ENCODE measurements at places on chromosomes 5 and 9.

- H3K4me3 ChIP-seq = peak overlapping the region; percentile 78
- 0 out of 2 replicates have a peak, but pooled peaks cover 2% of the 10 kb centered on the region for H3K4me1 ChIP-seq
- no peaks in the 10 kb centered on the region for H3K27me3 ChIP-seq
- no peak for DNase-seq
- H3K27ac ChIP-seq = no peak overlapping the region
Observed at GRCh38 chr5:110738503-110738811, 350 bp upstream of the SLC25A46 start.

- no peaks in the 10 kb centered on the region for H3K36me3 ChIP-seq
- H3K27me3 ChIP-seq = no peaks in the 10 kb centered on the region
- peaks cover 5% of the 10 kb centered on the region for H3K4me1 ChIP-seq
- no peak overlapping the region for H3K4me3 ChIP-seq
- no peak for DNase-seq
Observed at GRCh38 chr5:108556441-108557145, 174.7 kb upstream of the FBXL17 start.

DNA sequence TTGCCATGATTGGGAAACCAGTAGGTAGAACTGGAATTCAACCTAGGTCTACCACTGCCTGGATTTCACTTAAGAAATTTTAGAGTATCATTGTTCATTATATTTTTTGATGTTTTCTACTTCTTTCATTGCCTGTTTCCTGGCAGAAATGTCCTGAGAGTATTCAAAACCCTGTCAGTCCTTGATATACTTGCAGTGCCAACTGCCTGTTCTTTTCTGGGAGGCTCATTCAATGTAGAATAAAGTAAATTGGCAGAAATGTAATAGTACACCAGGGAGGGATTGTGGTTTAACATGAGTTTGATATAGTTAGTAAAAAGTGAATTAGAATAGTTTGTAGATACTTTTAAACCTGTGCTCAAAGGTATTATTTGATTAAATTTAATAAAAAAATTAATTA, 286.3 kb downstream of the FBXL7 start:
- no peaks in the 10 kb centered on the region for H3K27me3 ChIP-seq
- H3K36me3 ChIP-seq = no peaks in the 10 kb centered on the region
- H3K27ac ChIP-seq = no peak overlapping the region
- H3K4me3 ChIP-seq = no peak overlapping the region
- H3K4me1 ChIP-seq = no peaks in the 10 kb centered on the region

DNA sequence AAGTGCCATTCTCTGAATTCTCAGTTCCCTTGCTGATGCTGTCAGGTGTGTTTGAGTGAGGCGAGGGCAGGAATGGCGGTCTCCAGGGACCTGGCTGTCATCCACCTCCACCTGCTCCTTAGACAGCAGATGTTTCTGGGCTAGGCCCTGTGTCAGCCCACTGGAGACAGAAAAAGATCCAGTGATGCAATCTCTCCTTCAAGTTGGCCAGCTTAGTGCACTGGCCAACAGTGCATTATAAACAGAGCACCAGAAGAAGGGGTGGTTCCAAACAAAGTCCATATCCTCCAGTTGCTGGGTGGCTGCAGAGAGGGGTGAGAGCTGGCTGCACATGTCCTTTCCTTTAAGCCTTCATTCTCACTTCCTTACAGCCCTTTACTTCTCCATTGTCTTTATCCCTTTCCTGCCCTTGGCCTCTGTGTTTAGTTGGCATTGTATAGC, 26.5 kb downstream of the NANS start:
- H3K27me3 ChIP-seq = no peaks in the 10 kb centered on the region
- DNase-seq = no peak
- no peak overlapping the region for H3K27ac ChIP-seq
- peaks cover 4% of the 10 kb centered on the region for H3K4me1 ChIP-seq
- no peak overlapping the region for H3K4me3 ChIP-seq

GRCh38 chr9:38671748-38672147, 48.2 kb downstream of the FAM240B start:
- H3K4me1 ChIP-seq = no peaks in the 10 kb centered on the region
- H3K36me3 ChIP-seq = no peaks in the 10 kb centered on the region
- H3K4me3 ChIP-seq = no peak overlapping the region
- no peaks in the 10 kb centered on the region for H3K27me3 ChIP-seq

DNA sequence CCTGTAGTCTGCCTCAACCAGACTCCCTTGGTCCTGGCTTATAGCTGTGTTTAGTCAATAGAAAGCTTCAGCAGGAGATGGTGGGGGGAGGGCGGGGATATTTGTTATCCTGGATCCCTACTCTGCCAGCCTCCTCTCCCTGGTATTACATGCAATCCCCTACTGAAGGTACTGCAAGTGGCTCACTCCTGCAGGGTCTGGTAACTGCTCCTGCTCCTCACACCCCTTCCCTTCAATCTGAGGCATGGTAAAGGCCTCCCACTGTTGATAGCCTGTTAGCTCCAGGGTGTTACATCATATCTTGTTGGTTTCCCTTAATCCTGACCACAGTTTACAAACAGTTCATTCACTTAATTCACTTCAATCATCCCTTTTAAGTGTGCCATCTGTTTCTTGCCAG, 137.5 kb downstream of the AP3B1 start:
- H3K27me3 ChIP-seq = no peaks in the 10 kb centered on the region
- H3K4me3 ChIP-seq = no peak overlapping the region
- no peak overlapping the region for H3K27ac ChIP-seq
- H3K36me3 ChIP-seq = peaks cover 2% of the 10 kb centered on the region
- no peaks in the 10 kb centered on the region for H3K4me1 ChIP-seq

DNA sequence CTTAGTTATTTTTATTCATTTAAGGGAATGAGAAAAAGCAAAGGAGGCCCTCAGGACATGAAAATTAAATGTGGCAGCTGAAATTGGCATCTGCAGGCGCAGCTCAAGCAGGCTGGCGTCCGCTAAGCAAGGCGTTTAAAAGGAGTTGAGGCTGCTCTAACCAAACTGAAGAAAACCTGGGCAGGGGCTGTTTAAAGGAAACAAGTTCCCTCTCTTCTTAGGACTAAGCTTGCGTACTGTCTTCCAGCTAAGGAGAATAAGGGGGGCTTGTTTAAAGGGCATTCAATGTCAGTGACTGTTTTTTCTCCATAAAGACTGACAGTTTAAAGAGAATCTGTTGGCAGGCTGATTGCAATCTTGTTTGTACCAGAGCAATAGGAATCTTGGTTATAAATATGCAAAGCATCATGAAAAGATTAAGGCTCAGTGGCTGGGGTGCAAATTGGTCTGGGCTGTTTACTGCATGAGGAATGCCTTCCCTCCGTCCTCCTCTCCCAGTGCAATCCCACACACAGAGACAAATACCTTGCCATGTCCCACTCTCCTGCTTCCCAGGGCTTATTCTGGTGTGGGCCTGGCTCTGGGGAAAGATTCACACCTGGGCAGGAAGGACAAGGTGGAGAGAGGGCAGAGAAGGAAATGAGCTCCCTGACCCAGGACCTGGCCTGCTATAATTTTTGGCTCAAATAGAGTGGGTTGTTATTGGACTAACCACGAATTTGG, 85.9 kb upstream of the LIFR start:
- no peaks in the 10 kb centered on the region for H3K27me3 ChIP-seq
- H3K27ac ChIP-seq = no peak overlapping the region
- H3K4me3 ChIP-seq = no peak overlapping the region
- H3K4me1 ChIP-seq = no peaks in the 10 kb centered on the region
- DNase-seq = no peak
- no peaks in the 10 kb centered on the region for H3K36me3 ChIP-seq

GRCh38 chr5:143635888-143636287, 176.1 kb upstream of the HMHB1 start:
- H3K4me1 ChIP-seq = no peaks in the 10 kb centered on the region
- no peak overlapping the region for H3K27ac ChIP-seq
- H3K27me3 ChIP-seq = no peaks in the 10 kb centered on the region
- no peak for DNase-seq
- H3K4me3 ChIP-seq = no peak overlapping the region
- H3K36me3 ChIP-seq = no peaks in the 10 kb centered on the region

GRCh38 chr5:50763846-50764245, 97.4 kb downstream of the PARP8 start:
- no peak overlapping the region for H3K4me3 ChIP-seq
- H3K4me1 ChIP-seq = no peaks in the 10 kb centered on the region
- H3K27ac ChIP-seq = no peak overlapping the region
- no peak for DNase-seq
- H3K27me3 ChIP-seq = no peaks in the 10 kb centered on the region

GRCh38 chr9:77595426-77596095, 52.6 kb downstream of the GNA14 start:
- no peaks in the 10 kb centered on the region for H3K27me3 ChIP-seq
- H3K36me3 ChIP-seq = no peaks in the 10 kb centered on the region
- DNase-seq = no peak
- no peak overlapping the region for H3K27ac ChIP-seq
- H3K4me1 ChIP-seq = peaks cover 2% of the 10 kb centered on the region
- H3K4me3 ChIP-seq = no peak overlapping the region

DNA sequence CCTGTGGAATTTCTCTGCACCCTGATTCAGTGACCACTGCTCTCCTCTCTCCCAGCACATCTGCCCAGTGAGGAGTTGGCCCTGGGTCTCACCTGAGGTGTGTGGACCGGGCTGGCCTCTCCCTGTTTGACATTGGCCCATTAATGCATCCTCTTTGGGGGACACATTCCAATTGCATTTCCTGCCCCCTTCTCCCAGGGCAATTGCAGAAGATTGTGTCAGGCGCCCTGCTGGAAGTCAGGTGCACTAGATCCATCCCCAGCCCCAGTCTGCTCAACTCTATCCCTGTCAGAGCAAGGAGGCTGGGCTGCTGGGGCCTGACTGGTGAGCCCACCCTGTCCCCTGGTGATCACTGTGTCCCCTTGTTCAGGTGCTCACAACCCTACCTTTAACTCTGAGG, 84.5 kb downstream of the LMX1B start:
- H3K4me3 ChIP-seq = no peak overlapping the region
- peaks cover 3% of the 10 kb centered on the region for H3K4me1 ChIP-seq
- H3K36me3 ChIP-seq = no peaks in the 10 kb centered on the region
- no peak for DNase-seq

- H3K27me3 ChIP-seq = no peaks in the 10 kb centered on the region
- H3K4me3 ChIP-seq = no peak overlapping the region
- H3K36me3 ChIP-seq = no peaks in the 10 kb centered on the region
- no peak overlapping the region for H3K27ac ChIP-seq
Observed at GRCh38 chr5:145858959-145859358, 13.9 kb downstream of the GRXCR2 start.

- DNase-seq = no peak
- H3K4me3 ChIP-seq = no peak overlapping the region
- no peak overlapping the region for H3K27ac ChIP-seq
Observed at GRCh38 chr9:14193328-14193990, 120.5 kb downstream of the NFIB start.

- H3K27ac ChIP-seq = no peak overlapping the region
- H3K4me1 ChIP-seq = peaks cover 14% of the 10 kb centered on the region
- no peak for DNase-seq
- no peaks in the 10 kb centered on the region for H3K27me3 ChIP-seq
- no peaks in the 10 kb centered on the region for H3K36me3 ChIP-seq
Observed at GRCh38 chr5:78544561-78545201, 103.9 kb downstream of the LHFPL2 start.

DNA sequence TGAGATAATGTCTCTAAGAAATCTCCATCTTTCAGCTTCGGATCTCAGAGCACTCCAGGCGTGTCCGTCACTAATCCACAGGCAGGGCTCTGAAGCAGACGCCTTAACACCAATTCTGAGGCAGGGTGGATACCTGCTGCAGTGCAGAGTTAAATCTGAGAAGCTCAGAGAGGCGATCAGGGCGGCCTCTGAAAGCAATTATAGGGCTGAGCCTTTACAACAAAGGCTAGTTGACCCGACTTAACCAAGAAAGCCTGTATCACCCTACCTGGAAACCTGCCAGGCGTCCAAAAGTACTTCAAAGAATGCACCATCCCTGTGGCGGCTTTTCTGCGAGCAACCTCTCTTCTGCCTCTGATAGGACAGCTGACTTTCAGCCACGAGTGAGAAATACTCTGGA, 134.8 kb upstream of the MSX2 start:
- no peak overlapping the region for H3K27ac ChIP-seq
- no peaks in the 10 kb centered on the region for H3K4me1 ChIP-seq
- H3K36me3 ChIP-seq = no peaks in the 10 kb centered on the region

DNA sequence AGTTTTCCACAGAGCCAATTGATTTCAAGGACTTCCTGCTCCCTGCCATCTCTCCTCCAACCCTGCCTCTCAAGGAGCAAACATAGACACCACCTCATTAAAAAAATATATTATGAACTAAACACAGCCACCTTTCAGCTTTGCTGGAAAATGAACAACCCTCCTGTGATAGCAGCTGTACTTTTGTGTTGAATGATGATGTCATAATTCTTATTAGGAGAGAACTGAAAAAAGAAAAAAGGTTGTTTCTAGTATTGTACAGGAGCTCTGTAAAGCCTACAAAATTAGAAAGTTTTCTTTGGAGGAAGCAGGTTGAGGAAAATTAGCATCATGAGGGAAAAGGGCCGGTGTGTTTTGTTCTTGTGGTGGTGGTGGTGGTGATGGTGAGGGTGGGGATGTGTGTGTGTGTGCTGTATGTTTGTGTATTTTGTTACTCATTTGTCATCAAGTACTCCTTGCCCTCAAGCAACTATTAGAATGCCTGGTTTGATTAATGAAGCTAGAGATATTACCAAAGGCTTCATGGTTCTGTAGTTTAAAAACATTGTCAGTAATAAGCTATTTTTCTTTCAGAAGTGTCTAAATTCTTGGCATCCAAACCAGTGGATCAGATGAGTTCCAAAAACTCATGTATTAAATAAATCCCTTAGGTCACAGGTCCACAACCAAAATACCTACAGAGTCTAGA, 405.9 kb downstream of the TLE4 start:
- DNase-seq = no peak
- no peaks in the 10 kb centered on the region for H3K27me3 ChIP-seq
- H3K4me1 ChIP-seq = 0 out of 2 replicates have a peak, but pooled peaks cover 1% of the 10 kb centered on the region
- no peaks in the 10 kb centered on the region for H3K36me3 ChIP-seq
- no peak overlapping the region for H3K4me3 ChIP-seq

DNA sequence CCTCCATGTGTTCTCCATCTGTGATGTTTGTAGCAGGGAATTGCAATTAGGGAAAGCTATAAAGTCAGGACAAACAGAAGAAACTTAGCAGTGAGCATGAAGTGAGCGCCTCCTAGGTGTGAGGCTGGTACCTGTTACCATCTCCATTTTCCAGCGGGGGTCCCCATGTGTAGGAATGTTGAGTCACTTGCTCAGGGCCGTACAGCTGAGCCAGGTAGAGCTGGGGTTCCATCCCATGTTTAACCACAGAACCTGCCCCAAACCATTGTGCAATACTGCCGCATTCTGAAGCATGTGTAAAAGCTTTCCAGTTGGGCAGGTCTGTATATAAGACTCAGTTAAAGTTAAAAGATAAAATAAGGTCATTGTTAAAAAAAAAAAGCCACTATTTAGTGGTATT, 62.7 kb downstream of the NDFIP1 start:
- H3K27me3 ChIP-seq = no peaks in the 10 kb centered on the region
- no peak overlapping the region for H3K4me3 ChIP-seq
- DNase-seq = no peak
